ENCODE measurements at places on chromosomes 3 and 15.
A peak's percentile ranks its signal among the peaks of the same experiment; 100 is the strongest.

- peak; percentile 92 for DNase-seq
Observed at GRCh38 chr15:75694241-75695182, 18.1 kb downstream of the CSPG4 start.

DNA sequence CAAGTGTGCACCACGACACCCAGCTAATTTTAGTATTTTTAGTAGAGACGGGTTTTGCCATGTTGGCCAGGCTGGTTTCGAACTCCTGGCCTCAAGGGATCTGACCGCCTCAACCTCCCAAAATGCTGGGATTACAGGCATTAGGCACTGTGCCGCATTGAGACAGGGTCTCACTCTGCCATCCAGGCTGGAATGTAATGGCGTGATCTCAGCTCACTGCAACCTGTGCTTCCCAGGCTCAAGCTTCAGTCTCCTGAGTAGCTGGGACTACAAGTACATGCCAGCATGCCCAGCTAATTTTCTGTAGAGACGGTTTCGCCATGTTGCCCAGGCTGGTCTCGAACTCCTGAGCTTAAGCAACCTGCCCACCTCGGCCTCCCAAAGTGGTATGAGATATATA is 51.6 kb downstream of the ACAD9 start:
- no peak for DNase-seq

DNA sequence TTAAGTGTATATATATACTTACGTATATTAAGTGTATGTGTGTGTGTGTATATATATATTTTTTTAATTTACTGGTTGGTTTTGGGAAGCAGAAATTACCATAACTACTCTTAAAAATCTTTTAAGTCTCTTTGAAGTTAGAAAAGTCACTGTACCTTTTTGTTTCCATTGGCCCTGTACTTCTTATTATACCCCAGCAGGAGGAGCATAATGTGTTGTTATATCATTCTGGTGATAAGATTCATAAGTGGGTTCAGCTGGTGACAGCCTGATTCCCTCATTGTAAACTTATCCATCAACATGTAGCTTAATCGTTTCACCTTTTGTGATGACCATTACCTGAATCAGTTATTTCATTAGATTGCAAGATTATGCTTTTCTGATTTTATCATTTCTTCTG is 30.8 kb downstream of the MLH1 start:
- no peak for DNase-seq

DNA sequence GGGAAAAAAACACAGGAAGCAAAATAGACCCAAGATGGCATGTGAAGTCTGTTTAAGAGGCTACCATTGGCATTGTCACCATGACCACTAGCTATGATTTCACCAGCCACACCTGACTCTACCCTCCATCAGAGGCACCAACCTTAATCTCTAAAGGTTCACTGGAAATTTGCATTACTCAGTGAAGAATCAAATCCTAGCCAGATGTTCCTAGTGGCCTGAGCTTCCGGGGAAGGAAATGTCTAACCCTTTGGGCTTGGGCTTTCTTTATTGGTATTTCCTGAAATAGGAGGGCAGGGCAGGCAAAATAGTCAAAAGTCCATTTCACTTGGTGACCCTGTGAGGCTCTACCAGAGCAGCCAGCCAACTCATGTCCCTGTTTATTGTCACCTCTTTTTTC is 110.9 kb upstream of the PHLDB2 start:
- no peak for DNase-seq

- DNase-seq = no peak
Observed at GRCh38 chr3:98449606-98450193, 13.3 kb upstream of the OR5K1 start.

DNA sequence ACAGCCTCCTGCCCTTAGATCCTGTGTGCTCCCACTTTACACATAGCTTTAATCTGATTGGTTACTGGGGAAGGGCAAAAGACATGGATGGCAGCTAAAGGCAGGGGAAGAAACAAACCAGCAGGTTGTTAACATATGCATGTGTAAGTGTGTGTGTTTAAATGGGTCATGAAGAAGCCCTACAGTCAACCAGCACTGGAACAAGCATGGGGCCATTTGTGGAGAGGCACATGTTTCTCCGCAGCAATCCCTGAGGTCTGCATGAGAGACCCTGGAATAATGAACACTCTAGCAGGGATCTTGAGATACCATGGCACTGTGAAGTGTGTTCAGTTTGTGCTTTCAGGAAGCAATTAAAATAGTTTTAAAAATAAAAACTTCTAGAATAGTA is 6.0 kb downstream of the KLF13 start:
- no peak for DNase-seq

DNA sequence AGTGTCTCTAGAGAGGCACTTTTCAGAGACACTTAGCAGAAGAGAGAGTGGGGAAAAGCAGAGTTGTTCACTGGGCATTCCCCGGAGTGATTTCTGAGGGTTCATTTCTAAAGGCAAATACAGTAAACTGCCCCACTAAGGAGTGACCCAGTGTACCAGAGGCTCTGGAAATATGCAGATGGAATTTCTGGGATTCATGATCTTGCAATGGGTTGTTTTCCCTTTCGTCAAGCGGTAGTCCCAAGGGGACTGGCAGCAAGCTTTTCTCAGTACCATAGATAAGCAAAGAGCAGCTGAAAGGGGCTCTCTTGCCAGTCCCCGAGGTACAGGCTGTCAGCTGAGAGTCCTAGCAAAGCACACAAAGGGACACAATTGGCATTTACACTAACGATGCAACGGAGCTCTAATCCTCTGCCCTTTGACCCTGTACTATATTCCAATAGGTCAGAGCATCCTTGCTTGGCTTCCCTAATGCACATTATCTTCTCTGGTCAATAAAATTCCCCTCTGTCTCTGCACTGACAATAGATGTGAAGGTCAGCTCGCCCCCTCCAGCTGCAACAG is 155.6 kb downstream of the SEMA6D start:
- DNase-seq = no peak

Measured in HFF-Myc (cell line).